Left hindlimb (tissue), 1 donor: ENCODE measurements at places on chromosomes 2 and 18.

- DNase-seq: no peak
These were observed 288.5 kb upstream of the SLC8A1 start for GRCh38 chr2:40740419-40740818.

DNA sequence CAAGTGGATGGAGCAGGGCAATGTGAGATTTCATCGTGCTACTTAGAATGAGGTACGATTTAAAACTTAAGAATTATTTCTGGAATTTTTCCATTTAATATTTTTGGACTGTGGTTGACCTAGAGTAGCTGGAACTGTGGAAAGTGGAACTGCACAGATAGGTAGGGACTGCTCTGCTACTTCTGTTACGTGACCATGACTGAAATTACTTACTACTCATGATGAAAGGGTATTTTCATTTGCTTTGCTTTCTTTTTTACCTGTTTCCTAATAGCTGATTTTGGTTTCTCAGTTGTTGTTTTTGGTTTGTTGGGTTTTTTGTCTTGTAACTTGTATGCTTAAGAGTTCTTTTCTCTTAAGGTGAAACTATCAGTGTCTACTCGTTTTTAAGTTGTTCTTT lies 11.4 kb downstream of the UBE2E3 start:
- DNase-seq: no peak

GRCh38 chr2:18704276-18704675 lies 114.9 kb upstream of the NT5C1B start:
- no peak for DNase-seq

DNA sequence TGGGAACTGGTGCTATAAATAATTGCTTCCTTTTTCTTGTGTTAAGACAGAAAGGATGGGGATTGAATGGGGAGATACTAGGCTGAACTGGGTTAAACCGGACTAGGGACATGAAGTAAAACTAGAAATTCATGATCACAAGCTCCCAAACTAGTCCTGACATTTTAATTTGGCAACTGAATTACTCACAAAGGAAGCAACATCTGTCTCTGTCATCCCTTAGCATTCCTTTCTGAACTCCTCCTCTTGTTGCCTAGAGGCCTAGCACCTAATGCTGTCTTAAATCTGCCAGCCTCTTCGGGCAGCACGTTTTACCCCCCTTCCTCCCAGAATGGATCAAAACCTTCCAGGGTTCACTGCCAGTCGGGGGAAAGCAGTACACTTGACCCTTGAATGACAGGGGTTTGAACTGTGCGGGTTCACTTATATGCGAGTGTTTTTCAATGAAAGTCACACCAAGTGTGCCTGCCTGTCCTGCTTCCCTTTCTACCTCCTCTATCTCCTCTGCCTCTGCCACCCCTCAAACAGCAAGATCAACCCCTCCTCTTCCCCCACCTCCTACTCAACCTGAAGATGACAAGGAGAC lies 8.2 kb downstream of the KCTD1 start:
- DNase-seq: no peak
